ENCODE measurements at places on chromosomes 4 and X.
A peak's percentile ranks its signal among the peaks of the same experiment; 100 is the strongest.

GRCh38 chr4:92825256-92825655, 521.5 kb downstream of the GRID2 start:
- no peak for DNase-seq

DNA sequence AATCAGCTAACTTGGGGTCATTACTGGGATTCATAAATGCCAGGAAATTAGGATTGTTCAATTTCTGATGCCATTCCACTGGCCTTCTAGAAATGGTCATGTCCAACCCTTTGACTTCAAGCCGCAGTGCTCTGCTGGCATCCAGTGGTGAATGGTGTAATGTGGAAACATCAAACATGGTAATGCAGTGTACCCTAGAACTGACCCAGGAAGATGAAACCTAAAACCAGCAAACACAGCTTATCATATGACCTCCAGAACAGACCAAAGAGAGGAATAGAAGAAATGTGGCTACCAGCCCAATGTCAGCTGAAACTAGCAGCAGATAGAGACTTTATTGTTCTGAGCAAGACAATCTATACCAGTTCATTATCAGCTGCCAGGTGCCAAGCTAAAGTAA, 13.8 kb downstream of the CXCL13 start:
- no peak for DNase-seq

DNA sequence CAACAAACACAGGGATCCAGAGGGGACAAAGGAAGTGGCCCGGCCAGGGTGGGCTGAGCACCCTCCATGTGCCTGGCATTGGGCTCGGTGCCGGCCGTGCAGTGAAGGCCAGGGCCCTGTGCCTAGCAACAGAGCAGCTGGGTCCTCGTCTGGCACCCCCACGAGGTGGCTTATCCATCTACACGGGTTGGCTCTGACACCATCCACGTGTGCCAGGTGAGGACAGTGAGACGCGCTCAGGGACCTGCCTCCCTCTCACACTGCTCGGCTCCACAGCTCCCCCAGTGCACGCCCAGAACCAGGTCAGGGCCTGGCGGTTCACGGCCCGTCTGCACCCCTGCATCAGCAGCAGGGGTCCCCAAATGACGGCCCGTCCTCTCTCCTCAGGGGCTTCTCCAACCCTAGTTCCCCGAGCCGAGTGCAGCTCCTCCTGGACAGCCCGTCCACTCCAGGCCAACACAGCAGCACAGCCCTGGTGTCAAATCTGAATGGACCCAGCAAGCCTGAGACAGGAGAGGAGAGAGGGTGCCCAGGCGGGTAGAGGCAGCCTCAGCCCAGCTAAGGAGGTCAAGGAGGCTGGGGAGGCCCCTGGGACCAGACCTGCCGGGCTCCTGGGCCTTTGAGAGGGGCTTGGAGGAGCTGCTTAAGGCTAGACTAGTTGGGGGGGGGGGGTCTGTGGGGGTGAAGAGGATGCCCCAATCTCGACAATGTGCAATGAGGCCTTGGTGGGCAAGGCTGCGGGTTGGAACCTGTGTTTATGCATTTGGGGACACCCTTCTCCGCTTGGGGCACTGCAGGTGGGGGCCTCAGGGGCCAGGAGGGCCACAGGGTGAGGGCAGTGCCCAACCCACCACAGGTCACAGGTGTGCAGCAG, 113.6 kb downstream of the FAM53A start:
- no peak for DNase-seq

- no peak for DNase-seq
Measured at GRCh38 chr4:76194325-76194724, 19.3 kb downstream of the SCARB2 start.

DNA sequence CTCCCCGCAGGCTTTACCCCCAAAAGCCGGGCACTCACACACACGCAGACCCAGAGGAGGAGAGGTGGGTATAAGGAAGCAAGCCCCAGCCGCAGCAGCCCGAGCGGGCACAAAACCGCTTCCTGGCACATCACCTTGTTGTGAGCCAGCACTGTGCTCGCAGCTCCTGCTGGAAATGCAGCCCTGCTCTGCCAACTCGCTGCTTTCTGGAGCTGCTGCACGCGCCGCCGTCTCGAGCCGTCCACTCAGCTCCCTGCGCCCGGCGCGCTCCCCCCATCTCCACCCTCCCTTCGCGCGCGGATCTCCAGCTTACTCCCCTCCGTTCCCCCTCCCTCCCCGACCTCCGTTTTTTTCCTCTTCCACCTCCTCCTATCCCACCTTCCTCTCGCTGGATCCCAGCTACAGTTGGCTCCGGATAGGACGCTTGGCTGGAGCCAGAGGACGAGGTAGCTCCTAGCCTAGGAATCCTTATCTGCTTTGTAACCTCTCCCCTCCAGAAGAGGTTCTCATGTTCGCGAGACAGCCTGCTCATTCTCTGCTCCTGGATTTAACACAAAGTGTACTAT, at the start of gene SPOCK3:
SPOCK3 (minus strand) TSS at position 179 of the 566 bp plus-strand sequence.
- DNase-seq: no peak

GRCh38 chrX:154548028-154548316, 552 bp downstream of the IKBKG start:
- DNase-seq: no peak

DNA sequence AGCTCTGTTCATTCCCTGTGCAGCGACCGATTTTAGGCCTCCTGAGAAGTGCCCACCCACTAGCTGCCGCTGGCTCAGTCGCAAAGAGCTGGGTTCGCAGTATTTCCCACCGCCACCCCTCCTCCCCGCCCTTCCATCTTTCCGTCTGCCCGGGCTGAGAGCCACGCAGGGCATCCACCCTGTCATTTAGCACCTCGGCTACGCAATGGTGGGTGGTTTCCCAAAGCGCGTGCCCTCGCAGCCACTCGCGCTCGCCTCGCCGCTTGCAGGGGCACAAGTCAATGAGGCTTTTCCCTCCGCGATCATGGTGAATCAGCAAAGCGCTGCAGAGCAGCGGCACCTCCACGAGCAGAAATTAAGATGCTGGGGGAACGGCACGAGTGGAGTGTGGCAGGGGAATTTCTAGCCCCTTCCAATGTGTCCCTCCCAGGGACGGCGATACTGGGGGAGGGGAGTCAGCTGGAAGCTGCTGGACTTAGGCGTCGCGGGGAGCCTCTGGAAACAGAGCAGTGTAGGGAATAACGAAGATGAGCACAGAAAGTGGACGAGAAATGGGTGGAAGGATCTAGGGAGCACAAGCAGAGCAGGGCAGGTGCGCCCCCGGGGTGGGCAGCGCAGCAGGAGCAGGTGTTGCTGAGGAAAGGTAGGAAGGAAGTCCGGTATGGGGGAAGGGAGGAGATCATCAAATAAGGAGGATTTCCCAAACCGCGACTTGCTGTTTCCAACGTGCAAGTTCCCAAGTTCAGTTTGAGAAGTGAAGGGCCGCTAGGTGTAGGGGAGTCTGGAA, 2.4 kb upstream of the PTCHD1 start:
- no peak for DNase-seq

GRCh38 chrX:110167952-110168451, 149.9 kb downstream of the AMMECR1 start:
- DNase-seq: peak; percentile 53

DNA sequence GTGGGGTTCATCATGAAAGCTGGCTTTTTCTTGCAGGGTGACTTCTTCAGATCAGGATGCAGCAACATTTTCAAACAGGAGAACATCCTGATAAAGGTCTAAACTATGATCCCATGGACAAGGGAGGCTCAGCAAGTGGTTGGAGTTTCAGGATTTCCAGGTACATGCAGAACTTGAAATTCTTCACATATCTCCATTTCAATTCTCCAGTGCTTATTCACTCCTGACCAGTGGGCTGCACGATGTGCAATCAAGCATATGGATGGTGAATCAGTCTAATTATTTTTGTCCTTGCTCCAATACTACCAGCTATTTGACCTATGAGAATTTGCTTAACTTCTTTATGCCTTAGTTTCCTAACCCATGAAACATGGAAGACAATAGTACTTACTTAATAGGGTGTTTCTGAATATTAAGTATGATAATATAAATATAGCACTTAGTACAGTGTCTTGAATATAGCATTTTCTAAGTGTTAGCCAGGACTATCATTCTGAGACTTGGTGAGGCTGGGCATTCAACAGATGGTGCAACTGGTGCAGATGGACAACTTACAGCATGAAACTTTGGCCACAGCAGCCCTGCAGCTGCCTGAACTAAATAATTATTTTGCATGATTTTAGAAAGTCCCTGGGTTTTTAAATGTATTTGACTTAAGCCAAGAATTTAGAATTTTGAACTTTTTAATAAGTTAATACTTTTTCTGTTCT, 92.4 kb downstream of the HPGD start:
- no peak for DNase-seq

- DNase-seq: no peak
Measured at GRCh38 chr4:75102787-75103085, 169.8 kb downstream of the PARM1 start.

DNA sequence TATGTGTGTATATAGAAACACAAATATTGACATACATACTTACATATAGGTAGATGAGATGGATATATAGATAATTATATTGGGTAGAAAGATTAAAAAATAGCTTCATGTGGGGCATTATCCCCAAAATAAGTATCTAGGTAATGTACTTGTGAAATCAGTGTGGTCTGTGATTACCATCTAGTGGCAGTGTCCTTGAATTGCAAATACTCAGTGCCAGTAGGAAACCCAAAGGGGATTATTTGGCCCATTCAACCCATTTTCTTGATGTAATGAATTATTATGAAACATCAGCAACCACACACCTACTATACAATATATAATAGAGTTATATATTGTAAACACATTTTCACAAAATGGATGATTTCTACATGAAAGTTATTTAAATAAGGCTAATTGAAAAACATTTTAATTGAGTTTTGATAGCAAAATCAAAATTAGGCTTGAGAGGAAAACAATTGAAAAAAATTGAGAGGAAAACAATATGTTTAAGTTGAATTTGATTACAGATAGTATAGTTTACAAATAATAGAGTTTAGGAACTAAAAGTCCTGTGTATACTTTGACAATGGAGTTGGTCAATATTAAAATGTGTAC, 389.4 kb downstream of the GALNTL6 start:
- DNase-seq: no peak

GRCh38 chr4:11105715-11106114, 323.0 kb downstream of the HS3ST1 start:
- DNase-seq: no peak

GRCh38 chr4:127103681-127104115, 529.1 kb upstream of the INTU start:
- no peak for DNase-seq

GRCh38 chr4:137519406-137519805, 12.9 kb downstream of the PCDH18 start:
- DNase-seq: no peak

GRCh38 chrX:10217198-10217597, 60.4 kb downstream of the CLCN4 start:
- no peak for DNase-seq

DNA sequence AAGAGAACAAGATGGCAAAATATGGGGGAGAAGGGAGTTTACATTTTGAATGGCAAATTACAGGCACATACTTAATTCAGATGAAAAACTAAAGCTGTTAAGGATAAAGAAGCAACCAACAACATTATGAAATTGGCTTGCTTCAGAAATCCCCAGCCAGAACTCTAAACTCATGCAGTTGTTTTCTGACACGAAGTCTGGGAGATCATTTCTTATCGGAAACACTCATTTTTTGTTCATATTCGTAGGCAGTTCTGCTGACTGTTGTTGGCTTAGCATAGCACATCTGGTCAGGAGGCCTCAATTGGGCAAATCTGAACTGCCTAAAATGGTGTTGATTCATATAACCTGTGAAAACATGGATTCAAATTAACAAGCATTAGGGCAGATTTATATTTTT, 33.0 kb upstream of the ARHGAP6 start:
- DNase-seq: no peak

- no peak for DNase-seq
Measured at GRCh38 chrX:2552621-2553201, 51.9 kb upstream of the DHRSX start.

GRCh38 chr4:53208753-53209152, 157.1 kb downstream of the SCFD2 start:
- DNase-seq: no peak

- peak; percentile 22 for DNase-seq
Measured at GRCh38 chrX:49273181-49273727, 3.7 kb downstream of the PPP1R3F start.

GRCh38 chr4:147923854-147924253, 192.0 kb downstream of the ARHGAP10 start:
- no peak for DNase-seq

- DNase-seq: peak; percentile 2
Measured at GRCh38 chrX:13473442-13474163, 95.8 kb upstream of the EGFL6 start.

DNA sequence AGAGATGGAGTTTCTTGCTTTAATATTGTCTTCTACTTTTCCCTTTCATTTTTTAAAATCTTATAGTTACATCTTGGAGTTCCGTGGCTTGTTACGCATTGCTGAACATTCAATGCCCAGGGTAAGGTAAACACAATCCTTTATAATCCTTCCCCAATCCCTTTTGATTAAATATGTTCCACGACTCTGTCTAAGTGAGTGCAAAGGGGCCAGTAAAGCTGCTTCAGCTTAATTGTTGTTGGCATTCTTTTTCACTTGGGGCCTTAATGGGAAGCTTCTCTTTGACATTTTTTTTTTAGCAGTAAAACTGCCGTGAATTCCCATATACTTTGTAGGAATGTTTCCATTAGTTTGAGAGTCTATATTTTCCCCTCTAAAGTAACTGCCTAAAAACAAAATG, 1028.1 kb downstream of the C4orf33 start:
- no peak for DNase-seq

DNA sequence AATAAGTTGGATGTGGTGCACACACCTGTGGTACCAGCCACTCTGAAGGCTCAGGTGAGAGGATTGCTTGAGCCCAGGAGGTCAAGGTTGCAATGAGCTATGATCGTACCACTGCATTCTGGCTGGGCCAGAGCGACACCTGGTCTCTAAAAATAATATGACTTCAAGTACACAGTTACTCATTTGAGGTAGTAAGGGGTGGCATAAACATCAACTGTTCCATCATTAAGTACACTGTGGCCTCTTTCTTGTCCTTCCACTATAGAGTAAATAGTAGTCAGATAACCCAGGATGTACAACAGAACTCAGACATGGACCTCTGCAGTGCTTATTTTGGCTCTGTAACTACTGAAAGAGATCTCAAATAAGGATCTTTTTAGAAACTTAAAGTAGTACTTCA, 10.6 kb downstream of the FAM9B start:
- no peak for DNase-seq

DNA sequence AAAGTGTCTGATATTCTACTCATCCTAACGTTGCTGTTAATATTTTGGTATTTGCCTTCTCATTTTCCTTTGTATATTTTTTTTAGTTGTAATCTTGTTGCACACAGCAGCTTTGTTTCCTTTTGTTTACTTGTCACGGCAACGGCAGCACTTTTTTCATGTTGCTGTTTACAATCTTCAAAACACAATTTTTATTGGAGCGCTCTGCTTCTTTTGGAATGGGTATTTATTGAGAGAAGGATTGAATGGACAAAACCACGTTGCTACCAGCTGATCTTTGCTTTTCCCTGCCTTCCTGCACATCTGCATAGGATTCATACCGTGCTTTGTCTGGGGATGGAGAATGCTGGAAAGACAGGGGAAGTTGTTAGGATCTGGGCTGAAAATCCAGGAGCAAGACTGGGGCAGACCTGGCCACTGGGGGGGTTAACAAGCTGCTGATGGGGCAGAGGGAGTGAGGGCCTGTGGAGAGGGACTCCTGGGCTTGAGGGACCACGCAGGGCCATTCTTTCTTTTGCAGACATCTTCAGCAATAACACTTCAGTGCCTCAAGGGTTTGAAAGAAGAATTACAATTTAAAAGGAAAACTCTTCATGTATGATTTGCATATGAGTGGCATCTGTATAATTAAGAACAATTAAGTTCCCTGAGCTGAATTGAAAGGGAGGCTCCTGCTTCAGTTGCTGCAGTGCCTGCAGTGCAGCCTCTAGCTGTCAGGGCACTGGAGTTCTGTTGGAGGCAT, 69.8 kb downstream of the TMEM131L start:
- DNase-seq: no peak

- no peak for DNase-seq
Measured at GRCh38 chr4:139833151-139833910, 167.7 kb downstream of the MGST2 start.

Measured in activated CD4-positive, alpha-beta T cell treated with anti-CD3 and anti-CD28 coated beads for 4 hours (primary cell).